ENCODE measurements at places on chromosomes 2 and 18.

- DNase-seq: no peak
Observed at GRCh38 chr2:228039752-228040534, 141.5 kb downstream of the SPHKAP start.

DNA sequence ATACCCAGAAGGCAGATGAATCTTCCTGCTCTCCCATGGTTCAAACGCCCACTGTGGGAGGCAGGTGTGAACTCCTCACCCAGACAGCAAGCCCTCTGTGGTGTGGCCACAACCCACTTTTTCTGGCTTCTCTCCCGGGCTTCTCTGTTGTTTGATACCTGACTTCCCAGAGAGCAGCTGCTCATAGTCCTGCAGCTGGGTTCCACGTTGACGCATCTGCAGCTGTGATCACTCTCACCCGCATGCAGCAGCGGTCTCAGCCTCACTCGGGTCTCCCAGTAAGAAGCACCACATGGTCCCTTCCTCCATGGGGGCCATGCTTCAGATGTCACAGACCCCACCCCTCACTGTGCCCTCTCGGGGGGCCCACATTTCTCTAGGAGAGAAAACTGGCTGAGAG is 3.5 kb downstream of the ASPRV1 start:
- DNase-seq: no peak

DNA sequence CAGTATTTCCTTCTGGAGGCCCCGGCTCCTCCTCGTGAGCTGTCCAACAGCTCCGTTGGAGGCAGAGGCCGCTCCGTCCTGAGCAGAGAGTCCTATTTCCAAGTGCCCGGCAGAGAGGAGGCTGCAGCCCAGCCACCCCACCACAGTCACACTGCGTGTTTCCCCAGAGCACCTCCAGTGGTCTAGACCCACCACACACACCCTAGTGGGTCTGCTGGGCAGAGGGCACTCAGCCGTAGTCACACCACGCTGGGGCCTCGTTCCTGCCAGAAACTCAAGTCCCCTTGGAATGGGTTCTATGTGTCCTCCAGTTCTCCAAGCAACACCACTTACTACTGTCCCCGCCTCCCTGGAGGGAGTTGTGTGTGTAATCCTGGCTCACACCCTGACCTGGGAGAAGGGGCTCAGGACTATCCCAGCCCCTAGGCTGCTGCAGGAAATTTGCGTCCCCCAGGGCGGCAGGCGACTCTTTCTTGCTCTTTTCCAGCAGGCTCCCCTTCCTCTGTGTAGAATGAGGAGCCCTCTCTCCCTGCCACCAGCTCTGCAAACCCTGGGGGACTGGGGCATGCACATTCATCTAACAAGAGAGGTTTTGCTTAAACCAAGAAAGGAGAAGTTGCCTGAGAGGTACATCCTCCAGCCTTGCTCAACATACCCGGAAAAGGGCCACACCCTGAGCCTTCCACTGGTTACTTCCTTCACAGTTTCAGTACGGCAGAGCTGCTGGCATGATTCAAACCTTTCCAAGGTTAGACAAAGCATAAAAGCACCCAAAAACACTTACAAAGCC is 114.1 kb downstream of the NDUFA10 start:
- DNase-seq: no peak

DNA sequence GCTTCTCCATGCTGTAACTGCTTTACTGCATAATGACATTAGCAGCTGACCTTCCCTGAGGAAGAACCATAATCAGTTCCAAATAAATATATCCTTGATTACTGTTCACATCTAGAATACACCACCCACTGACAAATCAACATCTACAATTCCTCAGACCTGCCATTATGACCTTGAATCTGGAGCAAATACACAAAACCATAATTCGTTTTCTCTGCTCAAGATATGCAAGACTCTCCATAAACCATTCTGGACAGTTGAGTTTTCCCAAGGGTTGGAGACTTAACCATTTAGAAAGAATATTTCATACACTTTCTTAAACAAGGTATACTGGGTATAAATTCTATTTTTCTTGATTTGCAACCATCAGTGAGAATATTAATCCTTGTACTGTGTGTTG is 11.8 kb downstream of the C2orf76 start:
- DNase-seq: no peak

- DNase-seq: no peak
Observed at GRCh38 chr2:186024921-186025320, 286.3 kb downstream of the FSIP2 start.

GRCh38 chr2:178345951-178346350 is 105.0 kb downstream of the PRKRA start:
- no peak for DNase-seq

- DNase-seq: no peak
Observed at GRCh38 chr2:222208010-222208690, 90.6 kb downstream of the PAX3 start.

DNA sequence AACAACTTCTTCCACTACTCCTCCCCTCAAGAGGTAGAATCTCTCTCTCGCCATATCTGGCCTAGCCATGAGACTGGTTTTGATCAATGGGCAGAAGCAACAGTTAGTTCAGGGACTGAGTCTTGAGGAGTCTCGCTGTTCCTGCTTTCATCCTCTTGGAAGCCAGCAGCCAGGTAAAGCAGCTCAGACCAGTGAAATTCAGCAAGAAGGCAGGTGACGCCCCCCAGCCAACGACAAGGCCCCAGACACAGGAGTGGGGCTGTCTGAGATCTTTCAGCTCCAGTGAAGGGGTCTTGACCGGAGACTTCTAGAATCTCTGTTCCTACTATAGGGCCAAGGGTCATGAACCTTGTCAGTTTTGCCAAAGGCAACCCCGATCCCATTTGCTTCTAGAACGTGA is 39.7 kb upstream of the ACAA2 start:
- DNase-seq: no peak

DNA sequence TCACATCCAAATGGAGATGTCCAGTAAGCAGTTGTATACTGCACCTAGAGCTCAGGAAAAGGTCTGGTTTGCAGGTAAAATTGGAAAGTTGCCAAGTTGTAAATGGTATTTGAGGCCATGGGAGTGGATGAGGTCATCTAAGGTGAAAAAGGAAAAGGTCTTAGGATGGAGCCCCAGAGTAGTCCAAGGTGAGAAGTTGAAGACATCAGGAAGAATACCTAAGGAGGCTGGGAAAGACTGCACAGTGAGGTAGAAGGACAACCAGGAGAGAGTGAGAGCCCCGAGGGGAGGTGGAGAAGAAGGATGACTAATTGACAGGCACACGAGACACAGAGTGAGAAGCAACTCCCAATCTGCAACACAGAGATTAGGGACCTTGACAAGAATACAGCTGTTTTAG is 10.7 kb downstream of the DPP4 start:
- no peak for DNase-seq

- peak; percentile 73 for DNase-seq
Observed at GRCh38 chr2:241637018-241637794, at the start of the genes ATG4B and THAP4. Gene ATG4B, plus strand, starts transcription at chr2:241637693. Its CDS starts 22 bp downstream, at chr2:241637715. Gene THAP4, minus strand, starts transcription at chr2:241637158. Its CDS starts 141 bp downstream, at chr2:241637017.

DNA sequence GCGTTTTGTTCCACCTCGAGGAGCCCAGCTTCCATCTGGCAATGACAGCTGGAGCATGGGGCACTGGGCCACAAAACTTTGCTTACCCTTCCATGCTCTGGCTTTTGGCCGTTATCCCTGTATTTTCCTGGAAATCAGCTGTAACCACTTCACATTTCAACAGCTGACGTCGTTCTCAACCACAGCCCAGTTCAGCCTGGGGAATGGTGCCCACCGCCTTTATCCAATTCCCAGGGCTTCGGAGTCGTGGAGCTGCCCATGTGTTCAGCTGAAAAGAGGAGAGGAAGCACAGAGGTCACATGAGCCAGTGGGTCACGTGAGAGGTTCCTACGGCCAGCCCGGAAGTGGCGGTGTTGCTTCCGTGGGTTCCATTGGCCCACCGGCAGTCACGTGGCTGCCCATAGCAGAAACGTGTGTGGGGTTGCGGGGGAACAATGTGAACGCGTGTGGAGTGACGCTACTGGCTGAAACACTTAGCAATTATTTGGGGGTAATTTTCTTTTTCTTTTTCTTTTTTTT is 16.7 kb upstream of the EDAR start:
- DNase-seq: no peak

DNA sequence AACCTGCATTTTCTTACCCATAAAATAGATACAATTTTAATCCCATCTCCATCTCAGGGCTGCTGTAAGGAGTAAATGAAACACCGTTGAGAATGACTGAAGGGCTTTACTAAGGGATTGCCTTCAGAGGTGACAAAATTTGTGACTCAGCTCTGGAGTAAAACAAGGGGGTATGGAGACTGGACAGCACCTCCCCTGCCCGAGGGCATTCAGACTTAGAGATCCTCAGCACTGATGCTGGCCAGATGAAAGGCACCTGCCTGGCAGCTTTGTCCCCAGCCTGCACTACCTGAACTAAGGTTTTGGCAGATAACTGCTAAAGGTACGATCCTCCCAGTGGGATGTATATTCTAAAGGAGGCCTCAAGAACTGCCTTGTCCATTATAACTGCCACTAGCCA is 105.9 kb upstream of the STPG4 start:
- DNase-seq: no peak

All from stimulated activated CD4-positive, alpha-beta T cell treated with anti-CD3 and anti-CD28 coated beads, Interleukin-4, amount 100 ng/mL, for 4 hours (primary cell).